BJ (cell line): ENCODE measurements at places on chromosomes 5 and 9. TPM values are rescaled to one million over a fixed set of nuclear protein-coding genes. Genes with fewer than 3 reads are reported as not detected.

DNA sequence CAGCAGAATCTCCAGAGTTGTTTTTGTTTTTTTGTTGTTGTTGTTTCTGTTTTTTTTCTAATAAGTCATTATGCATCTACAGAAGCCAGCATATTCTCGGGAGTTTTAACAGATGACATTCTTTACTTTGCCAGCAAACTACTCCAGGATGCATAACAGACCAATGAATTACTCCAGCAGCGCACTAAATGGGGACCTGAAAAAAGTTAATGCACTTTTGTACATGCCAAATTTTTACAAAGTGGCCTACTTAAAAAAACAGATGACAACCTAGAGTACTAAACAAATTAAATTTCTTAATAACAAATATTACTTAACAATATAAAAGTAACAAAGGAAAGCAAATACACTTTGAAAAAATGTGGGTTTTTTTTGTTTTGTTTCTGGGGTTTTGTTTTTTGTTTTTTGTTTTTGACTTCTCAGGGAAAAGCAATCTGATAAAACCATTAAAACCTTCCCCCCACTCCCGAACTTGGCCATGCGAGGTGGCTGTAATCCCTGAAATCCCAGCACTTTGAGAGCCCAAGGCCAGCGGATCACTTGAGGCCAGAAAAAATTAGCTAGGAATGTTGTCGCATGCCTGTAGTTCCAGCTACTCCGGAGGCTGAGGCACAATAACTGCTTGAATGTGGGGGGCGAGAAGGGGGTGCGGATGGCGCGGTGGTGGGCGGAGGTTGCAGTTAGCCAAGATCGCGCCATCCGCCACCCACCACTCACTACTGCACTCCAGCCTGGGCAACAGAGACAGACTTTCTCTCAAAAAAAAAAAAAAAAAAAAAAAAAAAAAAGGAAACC is 352.4 kb downstream of the CETN3 start:
- DNase-seq = no peak

DNA sequence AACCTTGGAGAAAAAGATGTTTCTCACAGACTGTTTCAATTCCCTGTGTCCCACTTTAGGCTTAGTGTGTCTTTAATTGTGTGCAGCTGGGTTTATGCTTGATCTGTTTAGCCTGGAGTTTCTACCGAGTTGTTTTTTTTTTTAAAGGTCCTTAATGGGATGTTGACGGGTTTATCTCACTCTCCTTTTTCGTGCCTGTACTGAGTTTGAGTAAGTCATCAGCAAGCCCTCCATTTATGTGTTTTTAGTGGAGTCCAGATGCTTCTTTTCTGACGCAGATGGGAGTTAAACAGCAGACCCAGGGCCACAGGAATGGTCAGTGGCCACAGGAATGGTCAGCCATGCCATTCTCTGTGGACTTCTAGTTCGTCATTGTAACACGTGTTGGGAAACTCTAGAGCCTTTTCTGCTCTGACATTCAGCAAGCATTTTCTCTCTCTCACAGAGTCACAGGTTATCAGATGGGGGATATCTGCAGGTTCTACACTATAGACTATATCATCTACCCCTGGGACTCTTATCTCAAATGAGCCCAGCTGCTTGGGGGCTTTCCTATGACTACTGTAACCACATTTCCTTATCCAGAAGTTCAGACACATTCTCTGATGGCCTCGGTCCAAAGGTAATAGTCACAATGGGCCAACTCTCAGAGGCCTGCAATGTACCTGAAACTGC is 190.5 kb downstream of the TTLL11 start:
- peak; percentile 100 for DNase-seq

- DNase-seq = no peak
Observed at GRCh38 chr9:134895567-134895907, 14.9 kb downstream of the FCN2 start.

GKAP1 gene
- polyA plus RNA-seq = 0.47 and 1.5 TPM in 2 replicates
